ENCODE measurements at places on chromosomes 12 and 14. TPM values are rescaled to one million over a fixed set of nuclear protein-coding genes. Genes with fewer than 3 reads are reported as not detected.

DNA sequence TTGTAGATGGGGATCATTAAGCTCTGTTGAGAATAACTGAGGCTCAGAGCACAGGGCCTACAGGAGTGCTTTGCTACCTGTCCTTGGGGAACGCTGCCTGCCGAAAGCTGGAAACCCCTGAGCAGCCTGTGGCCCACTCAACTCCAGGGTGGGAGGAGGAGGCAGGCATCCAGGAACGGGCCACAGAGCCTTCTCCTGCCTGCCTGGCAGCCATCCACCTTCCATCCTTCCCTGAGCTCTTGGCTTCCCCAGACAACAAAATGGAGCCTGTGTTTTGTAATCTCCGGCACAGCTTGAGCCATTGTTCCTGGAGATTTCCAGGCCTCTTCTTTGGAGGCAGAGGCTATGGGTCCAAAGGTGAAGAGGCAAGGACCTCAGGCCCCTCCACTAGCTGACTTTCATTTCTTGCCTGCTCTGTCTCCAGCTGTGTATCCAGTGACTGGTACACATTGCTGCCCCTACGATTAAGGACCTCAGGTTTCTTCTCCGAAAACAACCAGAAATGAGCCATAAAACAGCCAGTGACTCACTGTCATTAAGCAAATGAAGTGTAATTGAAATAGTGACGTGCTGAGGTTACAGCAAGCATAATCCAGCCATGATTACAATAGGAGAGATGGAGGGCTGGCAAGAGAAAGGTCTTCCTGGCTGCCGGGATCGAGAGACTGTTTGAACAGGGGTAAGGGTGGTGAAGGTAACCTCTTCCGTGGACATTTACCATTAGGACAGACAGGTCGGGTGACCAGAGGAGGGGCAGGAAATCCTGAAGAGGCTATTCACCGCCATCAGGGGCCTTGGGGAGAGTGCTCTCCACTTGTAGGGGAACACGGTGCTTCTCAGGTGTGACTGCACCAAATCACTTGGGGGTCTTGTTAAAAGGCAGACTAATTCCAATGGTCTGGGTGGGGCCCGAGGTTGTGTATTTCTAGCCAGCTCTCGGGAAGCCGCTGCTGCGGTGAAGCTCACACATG is 56.3 kb upstream of the KCNA5 start:
- DNase-seq, result no peak

SDR9C7 gene
- total RNA-seq, result not detected

HSPA2 gene
- 0.51 TPM for total RNA-seq

DNA sequence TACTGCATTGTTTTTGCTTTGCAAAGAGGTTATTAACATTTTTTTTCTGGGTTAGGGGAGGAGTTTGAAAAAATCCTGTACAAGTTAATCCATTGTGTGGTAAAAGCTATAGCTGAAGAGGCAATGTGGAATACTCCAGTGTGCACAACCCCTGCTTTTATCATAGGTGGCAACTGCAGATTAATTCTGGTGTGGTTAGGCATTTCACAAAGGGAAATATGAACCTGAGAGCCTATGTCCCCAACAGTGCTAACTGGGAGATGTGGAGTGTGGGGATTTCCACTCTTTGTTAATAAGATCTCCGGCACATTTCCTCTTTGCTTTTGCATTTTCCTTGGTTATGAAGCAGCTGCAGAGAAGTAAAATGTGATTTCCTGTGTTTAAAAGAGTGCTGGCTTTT is 33.6 kb downstream of the PRORP start:
- DNase-seq, result peak; percentile 59

FOXA1 gene
- 11.2 TPM for total RNA-seq

NPFF gene
- not detected for total RNA-seq

DNA sequence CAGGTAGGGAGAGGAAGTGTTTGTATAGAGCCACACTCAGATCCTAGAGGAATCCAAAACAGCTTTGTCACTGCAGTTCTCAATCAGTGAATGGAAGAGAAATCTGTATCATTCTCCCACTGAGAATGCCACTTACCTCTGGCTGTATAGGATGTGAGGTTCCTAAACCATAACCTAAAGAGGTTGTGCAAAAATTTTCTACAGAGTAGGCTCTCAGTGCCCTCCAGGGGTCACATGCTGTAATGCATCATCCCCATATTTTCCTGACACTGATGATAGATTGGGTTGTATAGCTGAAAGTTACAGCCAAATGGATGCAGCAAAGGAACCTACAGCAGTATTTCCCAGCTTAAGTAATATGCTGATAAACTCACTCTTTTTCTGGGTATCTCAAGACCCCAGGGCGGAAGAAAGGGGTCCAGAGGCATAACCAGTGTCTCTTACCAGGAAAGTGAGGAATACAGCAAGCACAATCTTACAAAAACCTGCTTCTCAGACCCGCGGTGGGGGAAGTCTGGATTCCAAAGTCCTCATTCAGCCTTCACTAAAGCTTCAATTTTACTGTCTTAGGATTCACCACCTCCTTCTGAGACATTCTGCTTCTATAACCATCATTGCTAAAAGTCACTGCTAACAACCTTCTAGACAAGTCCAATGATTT is 3.8 kb downstream of the BCDIN3D start:
- peak; percentile 59 for DNase-seq

DNA sequence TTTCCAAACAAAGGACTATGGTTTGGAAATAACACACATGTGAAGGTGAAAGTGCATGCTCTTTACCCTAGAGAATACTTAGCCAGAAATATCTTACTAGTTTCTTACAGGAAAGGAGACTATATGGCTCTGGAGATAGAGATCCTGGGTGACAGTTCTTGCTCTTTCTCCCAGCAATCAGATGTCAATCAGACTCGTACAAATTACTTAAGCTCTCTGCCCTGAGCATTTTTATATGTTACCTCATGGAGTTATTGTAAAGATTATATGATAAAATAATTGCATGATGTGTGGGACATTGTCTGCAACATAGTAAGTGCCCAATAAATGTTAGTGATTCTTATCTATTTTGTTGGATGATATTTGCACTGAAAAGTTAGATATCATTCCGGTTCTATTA is 76.8 kb downstream of the FAR2 start:
- no peak for DNase-seq

GRCh38 chr12:72141381-72141780 is 130.8 kb upstream of the TRHDE start:
- peak; percentile 34 for DNase-seq

All from MCF 10A (cell line).